Psoas muscle (tissue), 8 donors: ENCODE measurements at places on chromosomes 4 and X. TPM values are rescaled to one million over a fixed set of nuclear protein-coding genes. Genes with fewer than 3 reads are reported as not detected.

- no peaks in the 10 kb centered on the region for H3K36me3 ChIP-seq
- H3K4me3 ChIP-seq = peak overlapping the region; percentile 29
- DNase-seq = no peak
- H3K4me1 ChIP-seq = no peaks in the 10 kb centered on the region
- no peak overlapping the region for H3K27ac ChIP-seq
Measured at GRCh38 chrX:97563531-97564133, 679.9 kb downstream of the RPA4 start.

DNA sequence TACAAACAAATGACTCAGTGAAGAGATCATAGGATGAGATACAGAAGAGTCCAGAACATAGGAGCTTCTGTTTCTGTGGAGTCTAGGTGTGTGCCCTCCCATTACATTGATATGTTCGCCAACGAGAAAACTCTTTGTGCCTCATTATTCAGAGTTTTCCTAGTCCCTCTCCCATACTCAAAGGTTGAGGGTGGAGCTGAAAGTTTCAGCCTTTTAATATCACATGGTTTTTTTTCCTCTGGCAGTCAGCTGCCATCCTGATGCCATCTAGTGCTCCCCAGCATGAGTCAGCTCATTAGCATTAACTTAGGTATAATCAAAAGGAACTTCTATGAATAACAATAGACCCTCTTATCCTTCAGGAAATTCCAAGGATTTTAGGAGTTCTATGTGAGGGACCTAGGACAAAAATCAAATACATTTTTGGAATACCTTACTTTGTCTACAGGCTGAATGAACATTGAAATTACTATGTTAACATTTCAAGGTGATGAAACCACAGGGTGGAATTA lies 559.6 kb upstream of the AMOT start:
- no peaks in the 10 kb centered on the region for H3K36me3 ChIP-seq
- no peak overlapping the region for H3K27ac ChIP-seq
- H3K4me1 ChIP-seq = no peaks in the 10 kb centered on the region
- H3K4me3 ChIP-seq = no peak overlapping the region
- H3K27me3 ChIP-seq = no peaks in the 10 kb centered on the region

DNA sequence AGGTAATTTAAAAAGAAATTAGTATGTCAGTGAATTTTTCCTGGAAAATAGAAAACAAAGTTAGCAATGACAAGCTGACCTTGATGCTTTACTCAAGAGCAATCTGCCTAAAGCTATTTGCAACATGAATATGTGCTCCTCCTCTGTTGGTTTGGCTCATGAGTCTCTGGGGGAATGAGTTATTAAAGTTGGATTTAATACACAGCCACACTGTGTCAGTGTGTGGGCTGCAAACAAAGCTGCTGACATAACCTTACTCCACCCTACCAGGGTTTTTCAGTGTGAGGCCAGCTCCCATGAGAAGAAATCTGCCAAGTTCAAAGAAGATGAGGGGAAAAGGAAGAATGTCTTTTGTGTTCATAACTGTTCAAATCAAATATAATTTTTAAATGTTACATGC lies 280.5 kb downstream of the TLL1 start:
- no peaks in the 10 kb centered on the region for H3K27me3 ChIP-seq
- no peak overlapping the region for H3K27ac ChIP-seq
- no peak for DNase-seq

GRCh38 chr4:168654104-168654847 lies 157.4 kb downstream of the PALLD start:
- H3K27me3 ChIP-seq = no peaks in the 10 kb centered on the region
- H3K27ac ChIP-seq = peak overlapping the region; percentile 44
- peaks cover 30% of the 10 kb centered on the region for H3K4me1 ChIP-seq
- H3K4me3 ChIP-seq = no peak overlapping the region
- H3K36me3 ChIP-seq = no peaks in the 10 kb centered on the region

- H3K27me3 ChIP-seq = no peaks in the 10 kb centered on the region
- H3K4me3 ChIP-seq = no peak overlapping the region
- no peak overlapping the region for H3K27ac ChIP-seq
- no peaks in the 10 kb centered on the region for H3K36me3 ChIP-seq
- DNase-seq = no peak
Measured at GRCh38 chrX:10358958-10359357, 202.2 kb downstream of the CLCN4 start.

DNA sequence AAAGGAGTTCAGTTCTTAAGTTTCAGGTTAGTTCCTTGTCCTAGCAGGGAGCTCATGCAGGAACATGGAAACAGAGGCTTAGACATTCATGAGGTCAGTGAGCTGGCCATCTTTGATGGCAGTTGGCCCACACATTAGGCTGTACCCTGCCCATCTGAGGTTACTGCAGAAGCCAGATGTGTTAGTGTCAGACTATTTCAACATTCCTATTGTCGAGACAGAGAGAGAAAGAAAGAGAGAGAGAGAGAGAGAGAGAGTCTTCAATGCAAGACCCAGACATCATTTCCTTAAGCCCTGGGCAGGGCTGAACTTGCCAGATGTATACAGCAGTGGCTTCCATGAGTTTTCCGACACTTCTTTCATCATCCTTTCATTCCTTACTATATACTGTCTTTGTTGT lies 91.3 kb downstream of the PPP1R2C start:
- H3K27ac ChIP-seq = no peak overlapping the region
- H3K4me3 ChIP-seq = no peak overlapping the region
- H3K4me1 ChIP-seq = no peaks in the 10 kb centered on the region
- no peaks in the 10 kb centered on the region for H3K36me3 ChIP-seq
- H3K27me3 ChIP-seq = no peaks in the 10 kb centered on the region

The CDX4 gene
- total RNA-seq = not detected

The IL13RA2 gene
- not detected for total RNA-seq

The SPATA4 gene
- total RNA-seq = 0.44 TPM

DNA sequence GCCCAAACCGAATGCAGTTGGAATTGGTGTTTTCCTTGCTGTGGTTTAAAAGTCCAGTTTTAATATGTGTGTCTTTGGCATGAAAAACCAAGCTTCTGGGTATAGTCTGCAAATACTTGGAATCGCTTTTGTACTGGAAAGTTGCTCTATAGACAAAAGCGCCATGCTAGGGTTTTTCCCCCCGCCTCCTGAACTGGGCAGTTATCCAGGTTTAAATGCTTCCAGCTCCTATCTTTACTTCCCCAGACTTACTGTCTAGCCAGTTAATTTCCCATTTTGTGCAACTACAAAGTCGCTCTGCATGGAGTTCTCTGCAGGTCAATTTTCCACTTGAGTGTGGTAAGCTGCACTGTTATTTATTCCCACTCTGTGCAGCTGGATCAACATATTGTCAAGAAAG lies 2.7 kb downstream of the RASL11B start:
- peaks cover 18% of the 10 kb centered on the region for H3K4me1 ChIP-seq
- peaks cover 3% of the 10 kb centered on the region for H3K36me3 ChIP-seq
- H3K27me3 ChIP-seq = no peaks in the 10 kb centered on the region
- no peak for DNase-seq
- H3K4me3 ChIP-seq = no peak overlapping the region
- H3K27ac ChIP-seq = no peak overlapping the region
